Choroid plexus epithelial cell (primary cell): ENCODE measurements at places on chromosomes 1 and 21.
A peak's percentile ranks its signal among the peaks of the same experiment; 100 is the strongest.

GRCh38 chr21:29343519-29343918 is 44.8 kb downstream of the BACH1 start:
- DNase-seq, result peak; percentile 88

DNA sequence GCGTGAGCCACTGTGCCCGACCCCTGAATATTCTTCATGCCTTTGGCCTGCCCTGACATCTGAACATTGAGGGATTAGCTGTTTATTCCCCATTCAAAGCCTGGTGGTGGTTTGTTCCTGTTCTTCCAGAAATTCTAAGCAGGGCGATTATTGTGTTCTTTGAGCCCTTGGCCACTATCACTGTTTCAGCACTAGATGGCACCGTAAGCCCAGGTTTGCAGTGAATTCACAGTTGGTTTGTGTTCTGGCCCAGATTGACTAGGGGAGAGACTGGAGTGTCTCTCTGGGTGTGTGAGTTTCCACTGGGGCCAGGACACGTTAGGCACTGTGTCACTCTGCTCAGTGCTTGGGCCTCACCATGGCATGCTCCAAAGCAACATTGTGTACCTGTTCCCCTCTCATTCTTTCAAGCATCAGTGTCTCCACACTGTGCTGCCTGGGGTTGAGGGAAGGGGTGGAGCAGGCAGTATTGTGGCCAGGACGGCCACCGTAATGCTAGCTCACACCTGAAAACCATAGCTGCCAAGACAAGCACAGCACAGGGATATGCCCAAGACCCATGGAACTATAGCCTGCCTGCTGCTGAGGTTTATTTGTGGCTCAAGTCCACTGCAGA is 52.7 kb downstream of the PKN2 start:
- DNase-seq, result peak; percentile 77

DNA sequence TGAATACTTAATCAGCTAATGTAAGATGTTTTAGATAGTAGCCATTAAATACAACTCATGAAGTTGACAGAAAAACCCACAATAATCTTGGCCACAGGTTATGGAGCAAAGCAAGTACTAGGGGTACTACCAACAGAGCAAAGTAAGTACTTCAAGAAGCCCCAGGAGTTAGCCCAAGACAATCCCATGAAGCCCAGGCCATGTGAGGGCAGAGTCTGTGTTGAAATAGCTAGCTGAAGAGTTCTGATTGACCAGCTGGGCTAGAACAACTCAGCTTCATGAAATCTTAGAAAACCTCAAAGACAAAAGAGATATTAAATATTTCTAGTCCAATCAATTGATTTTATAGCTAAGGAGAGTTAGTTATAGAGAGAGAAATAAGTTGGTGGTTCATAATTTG is 212.9 kb upstream of the HOOK1 start:
- DNase-seq, result no peak

DNA sequence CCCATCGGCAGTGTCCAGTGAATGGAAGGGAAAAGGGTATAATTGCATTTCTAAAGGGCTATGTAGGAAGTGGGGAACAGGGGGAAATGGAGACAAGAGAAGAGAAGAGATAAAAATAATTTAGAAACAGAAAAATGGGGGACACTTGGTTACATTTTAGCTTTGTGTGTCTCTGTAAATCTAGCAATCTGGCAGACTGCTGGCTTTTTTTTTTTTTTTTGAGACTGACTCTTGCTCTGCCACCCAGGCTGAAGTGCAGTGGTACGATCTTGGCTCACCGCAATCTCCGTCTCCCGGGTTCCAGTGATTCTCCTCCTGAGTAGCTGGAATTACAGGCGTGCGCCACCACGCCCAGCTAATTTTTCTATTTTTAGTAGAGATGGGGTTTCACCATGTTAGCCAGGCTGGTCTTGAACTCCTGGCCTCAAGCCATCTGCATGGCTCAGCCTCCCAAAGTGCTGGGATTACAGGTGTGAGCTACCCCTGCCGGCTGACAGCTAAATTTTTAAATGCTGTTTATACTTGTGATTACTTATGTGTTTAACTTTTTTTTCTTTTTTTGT is 53.4 kb downstream of the AGPAT3 start:
- DNase-seq, result no peak

DNA sequence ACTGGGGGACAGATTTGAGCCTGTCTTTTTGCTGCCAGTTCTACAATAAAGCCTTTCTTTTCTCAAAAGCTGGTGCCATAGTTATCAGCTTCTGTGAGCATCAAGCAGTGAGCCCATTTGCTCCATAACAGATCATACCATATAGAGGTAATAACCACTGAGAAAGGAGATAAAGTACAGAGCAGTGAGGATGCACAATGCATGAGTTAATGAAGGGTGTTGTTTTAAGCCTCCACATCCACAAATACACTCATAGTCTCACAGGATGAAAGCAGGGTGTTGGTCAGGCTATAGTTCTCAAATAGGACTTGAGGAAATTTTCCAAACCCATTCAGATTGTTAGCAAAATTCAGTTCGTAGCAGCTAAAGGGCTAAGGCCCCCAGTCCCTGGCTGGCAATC is 25.6 kb upstream of the SLC35A3 start:
- DNase-seq, result no peak

DNA sequence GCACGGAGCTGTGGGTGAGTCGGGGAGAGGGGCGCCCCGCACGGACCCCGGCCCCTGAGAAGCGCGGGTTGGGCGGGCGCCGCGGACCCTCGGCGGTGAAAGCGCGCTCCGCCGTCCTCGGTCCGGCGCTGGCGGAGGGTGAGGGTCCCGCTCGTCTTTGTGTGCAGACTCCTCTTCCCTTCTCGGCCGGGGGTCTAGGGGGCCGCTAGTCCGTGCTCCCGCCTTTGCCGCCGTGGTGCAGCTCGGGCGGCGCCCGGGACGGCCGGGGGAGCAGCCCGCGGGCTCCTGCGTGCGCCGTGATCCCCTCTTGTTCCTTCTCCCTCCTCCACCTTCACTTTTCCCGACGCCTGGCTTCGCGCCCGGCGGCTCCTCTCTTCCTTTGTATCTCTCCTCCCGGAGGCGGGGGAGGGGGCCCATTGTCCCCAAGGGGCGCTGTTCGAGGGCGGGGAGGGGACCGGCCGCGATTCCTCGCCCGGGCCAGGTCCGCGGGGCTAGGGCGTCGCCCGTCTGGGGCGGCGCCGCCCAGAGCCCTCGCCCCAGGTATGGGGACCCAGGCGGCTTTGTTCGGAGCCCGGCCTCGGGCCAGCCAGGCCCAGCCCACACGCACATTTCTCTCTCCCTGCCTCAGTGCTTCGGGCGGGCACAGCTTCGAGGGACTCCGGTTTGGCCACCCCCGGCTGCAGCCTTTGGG is 519 bp downstream of the FNBP1L start:
- DNase-seq, result no peak

GRCh38 chr21:35635261-35635660 is 425.1 kb downstream of the SETD4 start:
- DNase-seq, result peak; percentile 58

DNA sequence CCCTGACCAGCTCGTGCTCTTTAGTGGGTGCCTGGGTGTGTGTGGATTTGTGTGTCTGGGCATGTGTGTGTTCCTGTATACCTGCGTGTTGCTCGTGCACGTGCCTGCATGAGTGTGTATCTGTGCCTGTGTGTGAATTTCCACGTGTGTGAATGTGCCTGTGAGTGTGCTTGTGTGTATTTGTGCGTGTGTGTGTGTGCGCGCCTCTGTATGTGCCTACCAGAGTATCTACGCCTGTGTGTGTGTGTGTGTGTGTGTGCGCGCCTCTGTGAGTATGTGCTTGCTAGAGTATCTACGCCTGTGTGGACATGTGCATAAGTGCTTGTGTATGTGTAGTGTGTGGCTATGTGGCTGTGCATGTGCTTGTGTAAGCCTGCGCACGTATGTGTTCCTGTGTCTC is 691 bp upstream of the SELENBP1 start:
- no peak for DNase-seq

DNA sequence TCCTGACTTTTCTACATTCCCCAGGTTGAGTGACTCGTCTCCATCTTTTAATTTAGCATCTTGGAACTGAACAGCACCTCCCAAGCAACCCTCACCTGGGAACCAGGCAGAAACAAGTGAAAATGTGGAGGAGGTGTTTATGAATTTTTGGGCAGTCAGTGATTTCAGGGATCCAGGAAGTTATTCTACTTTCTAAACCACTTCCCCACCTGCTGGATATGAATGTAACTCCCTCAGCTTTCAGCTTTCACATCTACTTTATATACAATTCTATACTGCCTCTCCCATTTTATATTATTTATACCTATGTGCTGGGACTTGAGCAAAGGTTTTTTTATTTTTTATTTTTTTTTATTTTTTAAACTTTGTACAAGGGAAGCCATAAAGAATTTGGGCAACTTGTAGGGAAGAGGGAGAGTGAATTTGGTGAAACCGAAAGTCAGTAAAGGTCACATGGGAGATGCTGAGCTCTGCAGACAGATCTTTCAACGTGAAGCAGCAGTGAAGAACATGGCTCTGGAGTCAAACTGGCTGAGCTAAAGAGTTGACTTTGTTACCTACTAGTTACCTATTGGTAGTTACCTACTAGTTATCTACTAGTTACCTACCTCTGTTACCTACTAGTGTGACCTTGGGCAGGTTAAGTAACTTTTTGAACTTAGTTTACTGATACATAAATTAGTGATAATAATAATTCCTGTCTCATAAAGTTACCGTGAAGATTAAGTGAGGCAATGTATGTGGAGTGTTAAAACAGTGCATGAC is 45.5 kb downstream of the DDR2 start:
- DNase-seq, result no peak

GRCh38 chr1:238465449-238465848 is 574.7 kb upstream of the ZP4 start:
- DNase-seq, result peak; percentile 23

DNA sequence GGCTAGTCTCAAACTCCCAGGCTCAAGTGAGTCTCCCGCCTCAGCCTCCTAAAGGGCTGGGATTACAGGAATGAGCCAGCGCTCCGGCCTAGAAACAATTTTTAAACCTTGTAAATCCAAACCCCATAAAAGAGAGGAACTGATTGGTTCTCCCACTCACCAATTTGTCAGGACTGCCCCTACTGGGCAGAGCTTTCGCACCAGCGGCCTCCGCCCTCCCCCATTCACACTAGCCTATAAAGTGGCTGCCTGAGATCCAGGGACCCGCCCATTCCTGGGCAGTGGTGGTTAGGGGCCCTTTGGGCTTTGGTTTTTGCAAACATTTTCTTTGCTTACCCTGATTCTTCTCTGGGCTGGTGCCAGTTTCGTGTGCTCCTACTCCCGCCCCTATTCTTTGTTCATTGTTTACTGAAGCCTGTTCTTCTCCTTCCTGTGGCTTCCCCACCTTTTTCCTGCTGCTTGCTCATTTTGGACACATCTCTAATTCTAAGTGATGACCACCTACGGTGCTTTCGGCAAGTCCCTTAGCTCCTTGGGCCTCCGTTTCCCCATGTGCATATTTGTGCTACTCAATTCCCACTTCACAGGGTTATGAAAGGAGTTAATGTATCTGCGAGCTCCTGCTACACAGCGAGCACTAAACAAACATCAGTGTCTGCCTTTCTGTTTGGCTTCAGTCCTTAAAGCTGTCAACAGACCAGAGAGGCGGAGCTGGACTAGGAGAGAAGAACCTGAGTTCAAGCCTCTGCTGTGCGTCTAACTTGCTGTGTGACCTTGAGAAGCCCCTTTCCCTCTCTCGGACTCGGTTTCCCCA is 39.8 kb upstream of the CLIC4 start:
- peak; percentile 97 for DNase-seq

DNA sequence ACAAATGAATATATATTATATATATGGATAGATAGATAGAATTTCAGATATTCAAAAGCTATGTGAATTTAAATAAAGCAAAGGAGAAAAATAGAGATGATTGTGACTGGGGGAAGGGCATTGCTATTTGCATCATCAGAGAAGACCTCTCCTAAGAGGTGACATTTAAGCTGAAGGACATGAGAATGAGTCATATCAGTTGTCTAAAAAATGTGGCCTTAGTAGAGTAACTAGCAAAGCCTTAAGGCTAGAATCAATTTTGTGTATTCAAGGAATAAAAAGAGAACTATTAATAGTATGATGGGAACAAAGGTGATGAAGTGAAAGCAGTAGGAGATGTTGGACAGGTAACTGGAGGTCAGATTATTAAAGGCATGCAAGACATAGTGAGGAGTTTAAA is 34.8 kb upstream of the SLC35F3 start:
- DNase-seq, result no peak

DNA sequence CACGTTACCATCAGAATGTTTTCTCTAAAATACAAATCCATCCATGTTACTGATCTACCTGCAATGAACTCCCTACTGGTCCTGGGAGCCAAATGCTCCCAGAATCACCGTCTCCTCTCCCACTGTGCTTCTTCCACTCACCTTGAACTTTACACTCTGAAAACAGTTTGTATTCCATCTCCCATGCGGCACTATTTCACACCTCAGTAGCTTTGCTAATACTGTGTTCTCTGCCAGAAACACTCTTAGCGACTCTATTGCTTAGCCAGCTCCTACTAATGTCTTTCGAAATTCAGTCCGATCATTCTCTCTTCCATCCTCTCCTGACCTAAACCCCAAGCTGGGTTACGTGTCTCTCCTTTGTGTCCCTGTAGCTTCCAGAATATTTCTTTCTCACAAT is 284.4 kb upstream of the DUSP10 start:
- DNase-seq, result no peak

DNA sequence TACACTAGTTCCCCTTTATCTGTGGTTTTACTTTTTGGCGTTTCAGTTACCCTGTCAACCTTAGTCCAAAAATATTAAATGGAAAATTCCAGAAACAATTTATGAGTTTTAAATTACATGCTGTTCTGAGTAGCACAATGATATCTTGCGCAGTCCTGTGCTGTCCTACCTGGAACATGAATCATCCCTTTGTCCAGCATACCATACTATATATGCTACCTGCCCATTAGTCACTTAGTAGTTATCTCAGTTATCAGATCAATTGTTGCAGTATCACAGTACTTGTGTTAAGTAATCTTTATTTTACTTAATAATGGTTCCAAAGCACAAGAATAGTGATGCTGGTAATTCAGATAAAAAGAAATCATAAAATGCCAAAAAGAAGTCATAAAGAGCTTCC is 52.7 kb downstream of the AGBL4 start:
- no peak for DNase-seq

DNA sequence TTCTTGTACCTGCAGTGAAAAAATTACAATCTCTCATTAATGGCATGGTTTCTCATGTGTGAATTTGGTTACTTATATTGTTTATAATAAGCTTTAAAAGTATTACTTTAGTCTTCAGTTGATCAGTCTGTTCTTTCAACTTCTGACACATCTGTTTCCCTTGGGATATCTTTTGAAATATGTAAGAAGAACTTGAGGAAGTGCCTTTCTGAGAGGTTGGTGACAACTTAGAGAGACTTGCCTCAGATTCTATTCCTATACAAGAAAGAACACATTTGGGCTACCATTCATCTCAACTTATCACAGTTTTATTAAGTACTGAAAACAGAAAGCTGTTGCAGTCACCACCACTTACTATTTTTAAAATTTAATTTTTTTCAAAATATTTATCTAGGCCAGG is 8.1 kb downstream of the AKNAD1 start:
- DNase-seq, result no peak

DNA sequence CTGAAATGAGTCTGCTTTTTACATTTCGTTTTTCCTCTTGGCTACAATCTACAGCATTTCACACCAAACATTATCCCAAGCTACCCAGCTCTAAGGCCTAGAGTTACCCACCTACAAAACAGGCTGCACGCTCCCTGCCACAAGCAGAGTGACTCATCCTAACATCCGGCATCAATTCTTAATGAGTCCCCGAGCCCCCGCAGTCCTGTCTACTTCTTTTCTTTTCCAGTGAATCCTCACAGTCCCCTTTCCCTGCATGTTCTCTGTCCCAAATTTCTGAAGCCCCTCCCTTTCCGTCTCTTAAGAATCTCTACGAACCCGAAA is 650 bp downstream of the PCNX2 start:
- peak; percentile 64 for DNase-seq
